ENCODE measurements at places on chromosomes 16 and 17. TPM values are rescaled to one million over a fixed set of nuclear protein-coding genes. Genes with fewer than 3 reads are reported as not detected.
A peak's percentile ranks its signal among the peaks of the same experiment; 100 is the strongest.

DNA sequence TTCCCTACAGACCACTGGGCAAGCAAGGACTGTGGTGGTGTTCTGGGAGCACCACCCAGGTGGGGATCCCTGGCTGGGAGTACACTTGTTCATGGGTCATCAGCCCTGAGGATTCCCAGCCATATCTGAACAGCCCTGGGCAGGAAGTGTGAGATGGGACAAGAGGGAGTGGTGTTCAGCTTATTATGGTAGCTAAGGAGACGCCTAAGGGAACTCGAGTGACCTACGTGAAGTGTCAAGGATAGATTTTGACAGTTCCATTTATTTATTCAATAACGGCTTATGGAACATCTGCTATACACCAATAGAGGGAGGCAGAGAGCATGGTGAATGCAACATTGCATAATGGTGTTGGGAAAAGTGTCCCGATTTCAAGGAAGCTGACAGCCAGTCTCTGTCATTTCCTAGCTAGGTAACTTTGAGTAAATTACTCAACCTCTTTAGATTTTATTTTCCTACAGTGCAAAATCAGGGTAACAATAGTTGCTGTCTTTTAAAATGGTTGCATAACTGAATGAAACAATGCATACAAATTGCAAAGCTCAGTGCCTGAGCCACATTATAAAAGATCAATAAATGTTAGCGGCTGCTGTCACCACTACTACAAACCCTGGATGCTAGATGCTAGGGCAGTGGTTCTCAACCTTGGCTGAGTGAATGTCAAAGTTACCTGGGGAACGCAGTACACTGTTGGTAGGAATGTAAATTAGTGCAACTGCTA, 534.1 kb downstream of the GRIN2A start:
- DNase-seq = peak; percentile 6

DNA sequence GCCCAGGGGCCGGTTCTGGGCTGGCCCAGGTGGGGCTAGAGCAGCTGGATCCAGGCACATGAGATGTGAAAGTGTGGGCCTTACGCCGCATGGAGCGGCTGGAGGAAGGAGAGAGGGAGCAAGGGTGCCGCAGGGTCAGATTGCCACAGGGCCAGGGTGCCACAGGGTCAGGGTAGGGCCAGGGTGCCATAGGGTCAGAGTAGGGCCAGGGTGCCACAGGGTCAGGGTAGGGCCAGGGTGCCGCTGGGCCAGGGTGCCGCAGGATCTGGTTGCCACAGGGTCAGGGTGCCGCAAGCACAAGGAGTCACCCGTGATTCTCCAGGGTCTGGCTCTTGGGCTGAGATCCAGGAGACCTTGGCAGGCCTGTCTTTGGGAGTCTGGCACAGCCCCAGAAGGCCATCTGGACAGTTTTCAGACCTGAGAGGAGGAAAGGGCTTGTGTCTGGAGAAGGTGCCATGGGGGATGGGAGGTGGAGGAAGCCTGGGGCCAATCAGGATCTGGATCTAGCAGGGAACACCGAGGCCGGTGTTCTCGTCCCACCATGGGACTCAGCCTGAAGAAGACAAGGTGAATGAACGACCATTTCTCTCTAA, 13.1 kb upstream of the LASP1NB start:
- DNase-seq = no peak

DNA sequence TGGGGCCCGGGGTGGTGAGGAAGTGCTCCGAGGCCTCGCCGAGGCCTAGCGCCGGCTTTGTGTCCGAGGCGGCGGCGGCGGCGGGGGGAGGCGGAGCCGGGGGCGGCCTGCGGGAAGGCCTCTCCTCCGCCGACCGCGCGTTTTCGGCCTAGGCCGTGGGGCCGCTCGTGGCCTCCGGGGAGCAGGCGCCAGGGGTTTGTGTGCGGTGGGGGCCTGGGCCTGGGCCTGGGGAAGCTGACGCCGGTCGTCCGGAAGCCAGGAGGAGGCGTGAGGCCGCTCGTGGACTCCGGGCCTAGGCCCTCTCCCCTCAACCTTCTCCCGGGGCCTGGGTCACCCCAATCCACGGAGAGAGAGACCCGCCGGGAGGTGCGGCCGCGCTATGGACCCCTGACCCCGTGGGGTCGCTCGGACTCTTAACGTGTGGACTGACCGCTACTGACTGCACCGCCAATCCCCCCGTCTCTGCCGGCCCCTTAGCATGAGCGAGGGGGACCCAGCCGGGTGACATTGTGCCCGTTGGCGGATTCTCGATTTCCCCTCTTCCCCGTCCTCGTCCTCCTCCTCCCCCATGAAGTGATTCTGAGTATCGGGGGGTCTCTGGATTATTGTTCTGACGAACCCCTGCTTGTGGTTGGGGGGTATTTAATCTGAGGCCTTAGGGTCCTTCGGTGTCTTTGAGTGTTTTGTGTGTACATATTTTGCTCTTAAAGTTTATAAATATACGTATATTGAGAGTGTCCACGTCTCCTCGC, 660 bp downstream of the RBBP6 start:
- peak; percentile 49 for DNase-seq

GRCh38 chr16:49355933-49356665, 17.5 kb upstream of the C16orf78 start:
- DNase-seq = no peak

GRCh38 chr17:74805591-74805991, 29.4 kb upstream of the NAT9 start:
- no peak for DNase-seq

- no peak for DNase-seq
Measured at GRCh38 chr16:873243-873661, 72.7 kb upstream of the GNG13 start.

DNA sequence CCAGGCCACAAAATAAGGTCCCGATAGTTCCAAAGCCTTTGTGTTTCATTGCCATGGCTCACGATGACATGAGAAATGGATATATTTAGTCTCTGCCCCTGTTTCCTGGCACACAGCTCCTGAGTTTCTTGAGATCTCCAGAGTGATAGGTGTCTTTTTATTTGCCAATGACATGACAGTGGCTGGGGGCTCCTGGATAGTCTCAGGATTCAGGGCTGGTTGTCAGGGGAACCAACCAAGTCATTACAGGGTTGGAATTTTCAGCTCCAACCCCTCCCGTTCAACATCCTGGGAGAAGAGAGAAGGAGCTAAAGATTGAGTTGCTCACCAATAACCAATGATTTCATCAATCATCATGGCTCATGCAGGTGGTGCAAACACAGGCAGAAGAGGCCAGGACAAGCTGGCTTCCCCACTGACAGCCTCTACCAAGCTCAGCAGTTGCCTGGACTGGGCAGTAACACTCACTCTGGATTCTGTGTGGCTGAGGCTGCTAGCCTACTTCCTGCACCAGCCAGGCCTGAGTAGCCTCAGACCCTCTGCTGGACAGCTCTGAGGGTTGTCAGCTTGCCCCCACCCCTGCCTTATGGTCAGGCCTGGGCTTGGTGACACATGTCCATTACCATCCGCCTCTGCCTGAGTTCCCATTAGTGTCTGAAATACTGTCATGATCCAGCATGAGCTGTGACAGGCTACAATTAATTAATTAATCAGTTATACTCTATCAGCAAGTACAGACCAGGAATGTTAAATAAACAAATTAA, 534.4 kb upstream of the CDH5 start:
- DNase-seq = no peak

DNA sequence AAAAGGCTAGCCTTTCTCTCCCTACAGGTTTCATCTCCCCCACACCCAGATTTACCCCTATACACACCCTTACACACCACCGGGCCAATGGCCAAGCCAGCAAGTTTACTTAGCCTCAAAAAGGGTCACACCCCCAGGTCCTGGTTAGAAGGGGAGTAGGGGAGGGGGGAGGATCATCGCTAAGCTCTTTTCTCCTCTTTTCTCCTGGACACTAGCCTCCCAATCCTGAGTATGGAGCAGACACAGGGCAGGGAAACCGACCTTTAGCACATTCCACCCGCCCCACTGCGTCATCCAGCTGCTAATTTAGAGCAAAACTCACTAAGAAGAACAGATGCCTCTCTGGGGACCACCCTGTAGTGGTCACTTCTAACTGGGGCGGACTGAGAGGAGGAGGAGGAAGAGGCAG, 4.4 kb downstream of the ACLY start:
- no peak for DNase-seq

GRCh38 chr17:50055055-50055425, 870 bp upstream of the ITGA3 start:
- no peak for DNase-seq

GRCh38 chr16:85090181-85090580, 22.1 kb downstream of the CIBAR2 start:
- no peak for DNase-seq

- DNase-seq = no peak
Measured at GRCh38 chr16:64375391-64375980, 746.4 kb downstream of the CDH11 start.

DNA sequence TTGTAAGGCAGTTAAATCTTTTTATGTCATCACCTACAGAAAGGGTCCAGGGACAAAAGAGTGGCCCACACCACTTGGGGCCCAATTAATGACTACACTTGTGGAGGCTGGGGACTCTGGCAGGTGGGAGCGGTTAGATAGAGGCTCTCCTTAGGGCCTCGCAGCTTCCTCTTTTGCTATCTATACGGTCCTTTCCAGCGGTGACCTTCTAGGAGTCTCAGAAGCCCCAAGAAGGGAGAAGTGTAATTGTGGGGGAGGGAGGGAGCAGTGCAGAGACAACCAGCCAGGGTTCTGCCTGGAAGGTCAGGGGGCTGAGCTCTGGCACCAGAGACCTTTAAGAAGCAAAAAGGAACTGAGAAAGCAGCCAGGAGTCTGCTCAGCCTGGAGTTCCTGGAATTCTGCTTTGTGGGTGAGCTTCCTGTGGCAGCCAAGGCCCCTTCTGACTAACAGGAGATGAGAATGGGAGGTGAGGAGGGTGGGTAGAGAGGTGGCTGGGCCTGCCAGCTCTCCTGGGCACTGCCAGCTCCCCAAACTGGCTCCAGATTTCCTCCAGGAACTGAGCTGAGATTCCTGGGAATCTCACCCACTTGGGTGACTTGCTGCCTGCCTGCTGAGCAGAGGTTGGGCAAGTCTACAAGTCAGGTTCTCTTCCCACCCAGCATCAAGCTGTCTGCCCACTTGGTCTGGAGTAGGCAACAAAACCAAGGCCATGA, 16.3 kb upstream of the MAP3K14 start:
- no peak for DNase-seq

DNA sequence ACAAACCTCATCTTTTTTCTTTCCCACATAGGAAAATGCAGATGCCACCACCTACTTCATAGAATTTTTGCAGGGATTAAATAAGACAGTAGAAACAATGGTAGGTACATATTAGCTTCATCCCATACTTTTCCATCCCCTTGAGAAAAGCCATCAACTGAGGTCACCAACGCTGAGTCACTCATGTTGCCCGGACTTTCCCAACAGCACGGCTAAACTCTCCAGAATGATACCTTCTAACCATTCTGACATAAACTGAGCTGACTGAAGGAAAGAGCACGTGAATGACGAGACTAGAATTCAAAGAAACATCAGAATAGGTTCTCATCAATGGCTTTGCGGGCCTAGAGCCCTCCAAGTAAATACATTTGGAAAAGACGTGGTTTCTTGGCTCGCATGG, 146.0 kb upstream of the RCVRN start:
- no peak for DNase-seq

DNA sequence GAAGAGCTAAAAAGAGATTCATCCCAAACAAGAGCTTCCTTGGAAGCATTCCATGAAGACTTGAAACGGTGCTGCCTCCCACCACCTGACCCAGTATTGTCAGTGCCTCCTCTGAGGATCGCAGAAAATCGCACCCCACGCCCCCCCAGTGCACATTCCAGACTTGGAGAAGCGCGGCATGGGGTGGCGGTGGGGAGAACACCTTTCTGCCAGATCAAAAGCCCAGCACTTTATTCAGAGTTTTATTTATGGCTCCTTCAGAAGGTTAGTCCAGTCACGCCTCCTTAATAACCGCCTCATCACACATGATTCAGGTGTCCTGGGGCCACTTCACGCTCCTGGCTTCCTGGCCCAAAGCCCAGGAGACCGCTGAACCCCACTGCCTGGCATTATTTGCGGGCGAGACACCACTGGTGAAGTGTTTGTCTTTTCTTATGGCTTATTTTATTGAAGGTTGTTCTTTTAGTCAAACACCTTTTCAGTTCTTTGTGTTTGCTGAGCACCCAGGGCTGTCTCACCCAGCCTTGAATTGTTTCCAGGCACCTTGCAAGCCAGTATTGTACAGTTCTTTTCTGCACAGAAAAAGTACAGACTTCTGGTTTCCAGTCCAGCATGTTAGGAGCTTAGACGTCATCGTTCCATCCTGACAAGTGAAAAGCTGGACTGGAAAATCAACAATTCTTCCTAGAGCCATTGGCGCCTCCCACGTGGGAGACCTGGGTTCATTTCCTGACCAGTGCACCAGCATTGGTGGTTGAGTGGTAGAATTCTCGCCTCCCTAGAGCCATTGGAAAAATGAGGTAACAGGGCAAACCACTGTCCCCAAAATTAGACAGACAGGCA, 79.6 kb upstream of the CACNG5 start:
- no peak for DNase-seq

DNA sequence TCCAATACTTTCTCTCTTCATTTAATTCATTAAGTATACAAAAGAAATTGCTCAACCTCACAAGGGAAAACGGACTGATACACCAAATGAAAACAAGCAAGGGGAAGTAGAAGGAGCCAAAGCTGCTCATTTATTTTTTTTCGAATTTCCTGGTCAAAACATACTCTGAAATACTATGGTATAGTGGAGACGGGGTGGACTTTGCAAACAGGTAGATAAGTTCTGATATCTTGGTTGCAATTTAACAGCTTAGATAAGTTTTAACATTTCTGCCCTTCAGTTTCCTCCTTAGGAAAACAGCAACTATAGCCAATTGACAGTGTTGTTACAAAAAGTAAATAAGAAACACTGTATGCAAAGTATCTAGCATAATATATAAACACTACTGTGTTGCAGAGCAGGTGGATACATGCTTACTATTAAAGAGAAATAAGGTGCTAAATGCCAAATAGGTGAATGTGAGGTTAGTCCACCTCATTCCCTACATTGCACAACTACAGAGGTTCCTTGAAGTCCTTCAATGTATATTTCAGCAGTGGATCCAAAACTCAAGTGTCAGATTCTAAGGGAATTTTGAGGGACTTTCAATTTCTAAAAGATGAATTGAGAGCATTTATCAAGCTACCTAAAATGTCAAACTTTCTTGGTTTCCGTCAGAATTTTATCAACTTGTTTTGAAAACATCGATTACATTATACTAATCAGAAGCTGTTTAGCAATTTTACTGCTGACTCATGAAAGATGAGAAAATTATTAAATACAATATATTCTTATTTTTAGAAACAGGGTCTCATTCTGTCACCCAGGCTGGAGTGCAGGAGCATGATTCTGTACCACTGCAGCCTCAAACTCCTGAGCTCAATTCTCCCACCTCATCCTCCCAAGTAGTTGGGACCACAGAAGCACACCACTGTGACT, 11.0 kb downstream of the CCDC47 start:
- DNase-seq = no peak

The KRTAP1-5 gene
- not detected for polyA plus RNA-seq

The CSH2 gene
- 1.7 TPM for polyA plus RNA-seq

The KRTAP16-1 gene
- polyA plus RNA-seq = not detected

The HBM gene
- not detected for polyA plus RNA-seq

The CTRB1 gene
- 0.26 TPM for polyA plus RNA-seq

The PRR15L gene
- polyA plus RNA-seq = 0.64 TPM

The ENPP7 gene
- polyA plus RNA-seq = not detected

The GRIN2C gene
- polyA plus RNA-seq = 0.69 TPM

The CRYM gene
- 0.46 TPM for polyA plus RNA-seq
